ENCODE measurements at places on chromosomes 7 and 10.

DNA sequence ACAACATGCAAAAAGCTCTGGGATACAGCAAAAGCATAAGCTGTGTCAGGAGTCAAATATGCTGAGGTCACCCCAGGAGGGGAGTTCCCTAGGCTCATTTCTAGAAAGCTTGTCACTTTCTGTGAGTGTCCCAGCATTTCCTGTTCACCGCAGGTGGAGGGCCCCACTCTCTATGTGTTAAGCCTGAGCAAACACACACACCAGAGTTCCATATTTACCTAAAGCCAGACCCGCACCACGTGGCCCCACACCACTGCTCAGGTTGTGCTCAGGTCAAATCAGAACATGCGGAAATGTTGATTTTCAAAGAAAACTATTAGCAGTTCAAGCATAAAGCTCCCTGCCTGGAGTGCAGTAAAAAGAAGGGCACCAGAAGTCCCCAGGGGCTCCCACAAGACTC is 259.6 kb upstream of the PPP2R2D start:
- no peak for DNase-seq

DNA sequence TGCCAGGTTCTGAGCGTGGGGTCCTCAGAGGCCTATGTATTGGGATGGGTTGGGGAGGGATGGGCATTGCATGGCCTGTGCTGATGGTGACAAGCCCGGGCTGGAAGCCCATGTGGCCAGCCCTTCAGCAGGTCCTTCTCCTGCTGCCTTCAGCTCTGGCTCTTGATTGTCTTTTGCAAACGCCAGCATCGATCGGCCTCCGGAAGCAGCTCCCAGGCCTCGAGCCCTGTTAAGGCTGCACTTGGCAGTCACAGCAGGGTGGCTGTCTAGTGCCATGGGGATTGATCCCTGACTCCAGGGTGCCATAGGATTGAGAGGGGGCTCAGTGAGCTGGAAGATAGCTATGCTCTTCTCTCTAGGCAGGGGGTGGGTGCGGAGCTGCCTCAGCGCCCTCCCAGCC is 51.4 kb downstream of the CDH23 start:
- no peak for DNase-seq

GRCh38 chr7:144910411-144910810 is 74.6 kb upstream of the TPK1 start:
- DNase-seq, result no peak

GRCh38 chr10:15822131-15822530 is 38.2 kb downstream of the MINDY3 start:
- DNase-seq, result no peak

- DNase-seq, result no peak
These were observed 77.7 kb upstream of the DIP2C start for GRCh38 chr10:767211-767610.

DNA sequence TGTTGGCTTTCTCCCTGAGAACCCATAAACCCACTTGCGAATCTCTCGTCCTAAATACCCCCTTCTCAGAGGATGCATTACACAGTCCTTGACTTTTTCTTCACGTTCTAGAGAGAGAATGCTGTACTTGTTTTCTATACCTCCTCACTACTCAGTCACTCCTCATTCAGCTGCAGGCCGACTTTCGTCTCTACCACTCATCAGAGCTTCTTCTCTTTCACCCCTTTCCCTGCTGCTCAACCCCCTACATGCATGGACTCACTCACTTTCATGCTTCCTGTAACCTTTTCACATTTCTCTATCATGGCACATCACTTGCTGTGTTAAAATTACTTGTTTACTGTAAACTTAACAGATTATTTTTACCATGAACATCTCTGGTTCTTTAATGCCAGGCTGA is 19.8 kb downstream of the MDFIC start:
- DNase-seq, result no peak

DNA sequence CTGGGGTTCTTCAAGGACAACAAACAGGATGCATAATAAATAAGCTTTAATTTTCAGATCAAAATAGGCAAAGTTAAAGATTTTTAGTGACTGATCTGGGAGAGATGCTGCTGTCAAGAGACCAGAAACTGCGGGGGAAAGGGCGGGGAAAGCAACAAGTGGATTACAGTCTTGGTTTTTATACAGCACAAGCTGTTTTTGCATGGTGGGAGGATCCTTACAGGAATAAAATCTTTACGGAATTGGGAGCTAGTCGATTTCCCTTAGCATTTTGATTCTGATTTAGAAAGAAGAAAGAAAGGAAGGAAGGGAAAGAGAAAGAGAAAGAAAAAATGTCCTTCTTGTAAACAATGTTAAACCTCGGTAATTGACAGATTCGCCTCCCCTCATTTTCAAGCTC is 242.3 kb upstream of the SP8 start:
- DNase-seq, result no peak

DNA sequence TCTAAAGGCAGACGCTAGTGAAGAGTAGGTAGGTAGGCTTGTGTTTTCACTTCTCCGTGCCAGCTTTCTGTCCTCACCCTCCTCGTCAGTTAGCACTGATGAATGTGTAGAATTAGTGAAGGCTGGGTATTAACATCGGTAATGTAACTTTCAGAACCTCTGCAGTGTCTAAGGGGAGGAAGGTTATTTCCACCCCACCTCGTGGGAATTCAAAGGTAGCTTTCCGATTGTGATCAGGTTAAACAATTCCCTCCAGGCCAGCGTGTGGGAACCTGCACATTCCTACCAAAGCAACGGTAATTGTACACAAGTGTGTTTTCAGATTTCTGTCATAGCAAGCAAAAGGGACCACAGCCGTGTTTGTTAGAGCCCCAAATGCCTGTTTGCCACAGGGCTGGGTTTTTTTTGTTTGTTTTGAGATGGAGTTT is 405.0 kb upstream of the GALNT17 start:
- DNase-seq, result no peak

- no peak for DNase-seq
These were observed 289.6 kb downstream of the POM121L12 start for GRCh38 chr7:53325061-53325460.

- DNase-seq, result no peak
These were observed 126.4 kb upstream of the DKK1 start for GRCh38 chr10:52187521-52188258.

DNA sequence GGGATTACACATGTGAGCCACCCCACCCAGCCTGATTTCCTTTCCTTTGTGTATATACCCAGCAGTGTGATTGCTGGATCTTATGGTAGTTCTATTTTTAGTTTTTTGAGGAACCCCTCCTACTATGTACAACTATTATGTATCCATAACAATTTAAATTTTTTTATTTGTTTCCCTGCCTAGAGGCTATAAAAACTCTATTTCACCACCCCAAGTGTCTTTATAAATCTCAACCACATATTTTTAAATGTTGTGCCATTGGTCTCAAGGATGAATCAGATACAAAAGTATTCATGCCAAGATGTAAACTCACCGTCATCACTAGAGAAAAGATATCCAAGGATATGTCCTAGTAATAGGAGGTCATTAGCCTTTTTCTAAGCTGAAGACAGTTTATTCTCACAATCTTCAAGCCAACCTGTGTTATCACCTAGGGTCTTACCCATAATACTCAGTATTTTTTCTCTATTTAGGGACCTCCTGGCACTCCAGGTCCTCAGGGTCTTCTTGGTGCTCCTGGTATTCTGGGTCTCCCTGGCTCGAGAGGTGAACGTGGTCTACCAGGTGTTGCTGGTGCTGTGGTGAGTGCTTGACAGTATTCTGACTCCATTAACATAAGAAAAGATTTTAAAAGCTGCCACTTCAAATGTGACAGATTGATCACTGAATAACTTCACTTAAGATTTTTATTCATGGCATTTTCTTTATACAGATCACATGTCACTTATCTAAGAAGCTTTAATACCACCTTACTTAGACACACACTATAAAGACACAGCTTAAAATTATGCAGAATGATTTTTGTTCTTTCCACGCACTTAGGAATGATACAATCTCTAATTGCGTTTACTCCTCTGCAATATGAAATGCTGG is 29.4 kb downstream of the COL1A2 start:
- peak; percentile 89 for DNase-seq

DNA sequence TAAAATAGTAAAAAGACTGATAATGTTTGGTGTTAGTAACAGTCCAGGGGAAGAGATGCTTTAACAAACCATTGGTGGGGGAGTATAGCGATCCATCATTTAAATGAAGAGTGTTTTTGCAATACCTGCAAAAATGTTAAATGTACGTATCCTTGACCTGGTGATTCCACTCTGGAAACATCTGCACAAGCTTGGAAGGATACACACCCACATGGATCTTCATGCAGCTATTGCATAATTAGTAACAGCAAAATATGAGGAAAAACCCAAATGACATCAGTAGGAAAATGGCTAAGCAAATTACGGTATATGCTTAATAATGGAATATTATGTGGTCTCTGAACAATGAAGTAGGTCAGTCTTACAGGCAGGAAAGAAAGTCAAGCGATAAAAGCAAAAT is 20.5 kb downstream of the WNT2 start:
- DNase-seq, result no peak

GRCh38 chr7:64558781-64559180 is 4.1 kb downstream of the ZNF680 start:
- DNase-seq, result no peak

- DNase-seq, result peak; percentile 4
These were observed 10.7 kb upstream of the ATRNL1 start for GRCh38 chr10:115082506-115082905.

DNA sequence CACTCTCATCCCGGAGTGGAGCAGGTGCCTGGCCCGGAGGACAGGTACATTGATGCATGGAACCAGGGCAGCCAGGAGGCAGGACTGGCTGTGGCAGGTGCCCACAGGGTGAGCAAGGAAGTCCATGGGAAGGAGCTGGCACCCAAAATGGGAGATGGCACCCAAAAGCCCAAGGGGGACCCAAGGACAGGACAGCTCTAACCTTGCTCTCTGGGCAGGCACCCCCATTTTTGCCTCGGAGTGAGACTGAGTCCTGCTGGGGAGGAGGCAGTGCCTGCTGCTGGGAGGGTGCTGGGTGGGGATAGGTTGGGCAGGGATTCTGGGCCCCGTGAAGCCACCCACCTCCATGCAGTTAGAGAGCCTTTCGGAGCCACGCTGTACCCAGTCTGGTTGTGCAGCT is 234.5 kb downstream of the TCERG1L start:
- DNase-seq, result no peak

- DNase-seq, result no peak
These were observed 145.7 kb downstream of the CYP26A1 start for GRCh38 chr10:93219347-93219746.

DNA sequence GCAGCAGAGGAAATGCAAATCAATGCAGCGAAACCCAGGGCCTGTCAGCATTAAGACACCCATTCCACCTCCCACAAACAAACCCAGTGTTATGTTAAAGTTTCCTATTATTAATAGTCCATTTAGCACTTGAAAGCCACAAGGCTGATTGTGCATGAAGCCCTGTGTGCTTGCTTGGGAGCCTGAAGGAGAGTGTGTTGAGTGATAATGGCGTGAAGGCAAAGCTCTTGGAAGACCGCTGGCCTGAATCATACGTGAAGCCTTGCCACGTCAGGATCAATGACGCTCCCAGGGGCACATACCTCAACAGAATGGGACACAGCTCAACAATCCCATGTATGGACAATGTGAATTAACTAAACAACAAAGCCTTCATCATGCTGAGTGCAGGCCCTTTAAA is 25.1 kb downstream of the PTPRN2 start:
- DNase-seq, result no peak

GRCh38 chr10:6553937-6554336 is 26.1 kb downstream of the PRKCQ start:
- no peak for DNase-seq

GRCh38 chr7:112485766-112486165 is 5.0 kb downstream of the LSMEM1 start:
- no peak for DNase-seq

- no peak for DNase-seq
These were observed 55.3 kb downstream of the COBL start for GRCh38 chr7:51261117-51261835.

- DNase-seq, result no peak
These were observed 94.7 kb downstream of the OSBPL3 start for GRCh38 chr7:24885305-24885704.

- DNase-seq, result no peak
These were observed 41.8 kb upstream of the LRRC18 start for GRCh38 chr10:48981310-48981907.

DNA sequence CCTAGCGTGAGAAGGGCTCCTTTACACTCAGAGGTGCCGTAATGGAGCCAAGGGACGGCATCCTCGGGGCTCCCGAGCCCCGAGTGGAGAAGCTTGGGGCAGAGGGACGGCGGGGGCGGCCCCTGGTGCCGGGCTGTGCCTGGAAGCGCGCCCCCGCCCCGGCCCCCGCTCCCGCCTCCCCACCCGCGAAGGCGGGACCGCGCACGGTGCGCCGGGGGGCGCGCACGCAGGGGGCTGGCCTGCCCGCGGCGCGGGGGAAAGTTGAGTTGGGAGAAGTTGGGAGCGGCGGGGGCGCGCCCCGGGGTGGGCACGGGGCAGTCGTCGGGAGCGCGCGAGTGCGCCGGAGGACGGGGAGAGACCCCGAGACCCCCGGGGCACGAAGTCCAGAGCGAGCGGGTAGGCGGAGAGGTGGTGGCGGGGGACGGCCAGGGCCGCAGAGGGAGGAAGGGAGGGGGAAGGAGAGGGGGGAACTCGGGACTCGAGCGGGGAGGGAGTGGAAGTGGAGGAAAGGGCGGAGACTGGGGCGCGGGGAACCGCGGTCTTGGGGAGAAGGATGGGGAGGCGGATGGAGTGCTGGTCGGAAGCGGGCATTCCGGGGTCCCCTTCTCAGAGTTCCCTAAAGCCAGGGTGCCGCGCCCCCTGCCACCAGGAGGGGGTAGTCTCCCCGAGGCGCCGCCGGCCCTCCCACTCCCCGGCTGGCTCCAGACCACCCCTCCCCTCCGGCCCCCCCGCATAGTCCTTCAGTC is at the start of gene SLC4A2:
Gene SLC4A2, plus strand, starts transcription at position 223 of the 746 bp plus-strand sequence. CDS start 2,399 bp downstream, outside the sequence.
- no peak for DNase-seq

- DNase-seq, result no peak
These were observed 27.2 kb downstream of the IKZF1 start for GRCh38 chr7:50331564-50332208.

GRCh38 chr7:46178661-46179060 is 257.6 kb upstream of the IGFBP3 start:
- no peak for DNase-seq

DNA sequence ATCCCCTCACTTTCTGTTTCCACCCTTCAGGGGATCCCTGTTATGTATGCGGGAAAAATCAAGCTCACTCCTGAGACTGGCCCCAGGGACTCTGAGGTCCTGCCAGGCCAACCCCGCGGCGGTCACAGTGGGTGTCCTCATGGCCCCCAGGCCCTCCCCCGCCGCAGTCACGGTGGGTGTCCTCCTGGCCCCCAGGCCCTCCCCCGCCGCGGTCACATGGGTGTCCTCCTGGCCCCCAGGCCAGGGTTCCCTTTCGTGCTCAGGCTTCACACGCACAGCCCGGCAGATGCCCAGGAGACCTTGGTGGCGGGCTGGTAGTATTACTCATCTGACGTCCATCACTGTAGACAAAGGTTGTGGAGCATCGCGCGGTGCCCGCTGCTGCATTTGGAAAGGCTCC is 491.0 kb upstream of the FOXK1 start:
- DNase-seq, result no peak

- no peak for DNase-seq
These were observed 190.8 kb upstream of the MTPN start for GRCh38 chr7:136167991-136168390.

DNA sequence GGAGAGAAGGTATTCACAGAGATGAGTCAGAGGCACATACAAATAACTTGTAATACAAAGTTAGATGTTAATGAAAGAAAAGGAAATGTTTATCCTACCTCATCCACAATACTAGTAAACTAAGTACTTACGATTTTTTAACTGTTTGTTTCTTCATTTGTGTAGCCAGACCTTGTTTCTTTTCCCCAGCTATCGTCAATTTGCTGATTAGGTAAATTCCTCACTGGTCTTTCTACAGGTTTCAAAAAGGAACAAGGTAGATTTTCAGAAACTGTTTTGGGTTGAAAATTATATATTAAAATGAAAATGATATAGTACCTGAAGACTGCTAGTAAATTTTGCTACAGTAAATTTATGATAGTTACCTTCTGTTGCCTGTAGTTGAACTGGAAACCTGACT is 56.6 kb downstream of the PON1 start:
- no peak for DNase-seq
